ENCODE measurements at places on chromosomes 13 and 19.

DNA sequence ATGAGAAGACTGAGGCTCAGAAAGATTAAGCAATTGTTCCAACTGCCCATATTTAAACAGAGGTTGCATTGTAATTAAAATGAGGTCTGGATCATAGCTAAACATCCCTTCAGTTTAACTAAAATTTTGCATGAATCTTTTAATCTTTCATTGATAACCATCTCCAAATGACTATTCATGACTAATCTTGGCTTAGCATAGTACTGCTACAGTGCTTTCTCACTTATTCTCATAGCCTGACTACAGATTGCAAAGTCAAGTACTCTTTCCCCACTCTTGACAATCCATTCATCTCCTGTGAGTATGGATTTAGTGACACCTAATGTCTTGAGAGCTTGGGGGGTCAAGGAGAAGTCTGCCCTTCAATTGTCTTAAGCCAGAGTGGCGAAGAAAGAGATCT lies 258.4 kb downstream of the RFC3 start:
- DNase-seq: no peak

- peak; percentile 36 for DNase-seq
Observed at GRCh38 chr13:40490086-40490758, 176.2 kb downstream of the FOXO1 start.

DNA sequence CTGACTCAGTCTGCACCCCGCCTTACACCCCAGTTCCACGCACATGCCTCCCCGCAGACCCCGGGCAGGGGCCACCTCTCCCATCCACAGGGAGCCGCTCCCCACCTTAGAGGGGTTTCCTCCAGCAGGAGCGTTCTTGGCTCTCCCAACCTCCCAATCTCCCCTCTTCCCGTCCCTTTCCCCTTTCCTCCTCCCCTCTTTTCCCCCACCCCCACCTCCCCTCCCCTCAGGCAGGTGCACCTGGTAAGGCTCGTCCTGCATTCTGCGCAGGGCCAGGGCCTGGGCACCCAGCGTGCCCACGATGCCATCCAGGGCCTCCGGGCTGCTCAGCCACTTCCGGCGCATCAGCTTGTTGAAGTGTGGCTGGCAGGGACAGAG lies 27.3 kb downstream of the EXOC3L2 start:
- no peak for DNase-seq

DNA sequence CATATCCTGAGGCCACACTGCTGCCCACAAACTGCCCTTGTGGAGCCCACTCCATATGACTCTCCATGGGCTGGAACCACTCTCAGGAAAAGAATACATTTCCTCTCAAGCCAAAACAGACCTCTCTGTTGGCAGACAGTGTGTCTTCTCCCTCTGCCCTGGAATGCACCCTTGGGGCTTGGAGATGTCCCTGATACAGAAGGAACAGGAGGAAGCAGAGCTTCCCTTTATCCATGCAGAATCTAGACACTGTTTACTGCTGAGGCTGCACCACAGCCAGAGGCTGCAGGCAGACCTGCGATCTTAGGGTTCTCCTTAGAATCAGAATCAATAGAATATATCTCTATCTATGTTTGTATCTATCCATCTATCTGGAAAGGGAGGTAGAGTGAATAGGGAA lies 26.8 kb upstream of the CYP4F8 start:
- no peak for DNase-seq

DNA sequence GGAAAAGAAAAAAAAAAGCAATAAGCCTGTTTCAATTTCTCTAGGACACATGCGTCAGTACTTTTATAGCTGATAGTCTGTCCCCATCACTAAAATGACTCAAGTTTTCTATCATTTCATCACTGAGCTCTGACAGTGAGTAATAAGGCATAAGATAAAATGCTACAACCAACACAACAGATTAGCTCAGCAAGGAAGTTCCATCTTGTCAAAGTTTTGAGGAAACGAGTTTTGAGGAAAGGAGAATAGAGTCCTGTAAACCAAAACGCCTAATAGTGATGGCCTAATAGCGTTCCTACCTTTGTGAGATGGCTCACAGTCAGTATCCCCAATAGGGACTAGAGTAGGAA lies 145.1 kb downstream of the LACC1 start:
- DNase-seq: no peak

DNA sequence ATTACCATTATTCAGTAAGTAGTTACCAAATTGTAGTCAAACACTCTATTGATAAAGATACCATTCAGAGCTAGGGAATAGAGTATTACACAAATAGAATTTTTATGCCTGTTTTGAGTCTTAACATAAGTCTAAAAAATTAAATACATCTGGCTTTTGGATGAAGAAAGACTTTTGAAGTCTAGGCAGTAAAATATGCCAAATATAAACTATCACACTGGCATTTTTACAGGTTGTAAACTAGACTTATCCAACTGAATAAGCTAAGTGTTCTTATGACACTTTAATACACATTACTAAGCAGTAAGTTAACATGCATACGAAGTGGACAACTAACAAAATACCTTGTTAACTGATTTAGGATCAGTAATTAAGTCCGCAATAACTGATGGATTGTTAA lies 108.9 kb downstream of the MAB21L1 start:
- DNase-seq: no peak

GRCh38 chr19:41434450-41434849 lies 5.3 kb downstream of the DMAC2 start:
- DNase-seq: no peak

DNA sequence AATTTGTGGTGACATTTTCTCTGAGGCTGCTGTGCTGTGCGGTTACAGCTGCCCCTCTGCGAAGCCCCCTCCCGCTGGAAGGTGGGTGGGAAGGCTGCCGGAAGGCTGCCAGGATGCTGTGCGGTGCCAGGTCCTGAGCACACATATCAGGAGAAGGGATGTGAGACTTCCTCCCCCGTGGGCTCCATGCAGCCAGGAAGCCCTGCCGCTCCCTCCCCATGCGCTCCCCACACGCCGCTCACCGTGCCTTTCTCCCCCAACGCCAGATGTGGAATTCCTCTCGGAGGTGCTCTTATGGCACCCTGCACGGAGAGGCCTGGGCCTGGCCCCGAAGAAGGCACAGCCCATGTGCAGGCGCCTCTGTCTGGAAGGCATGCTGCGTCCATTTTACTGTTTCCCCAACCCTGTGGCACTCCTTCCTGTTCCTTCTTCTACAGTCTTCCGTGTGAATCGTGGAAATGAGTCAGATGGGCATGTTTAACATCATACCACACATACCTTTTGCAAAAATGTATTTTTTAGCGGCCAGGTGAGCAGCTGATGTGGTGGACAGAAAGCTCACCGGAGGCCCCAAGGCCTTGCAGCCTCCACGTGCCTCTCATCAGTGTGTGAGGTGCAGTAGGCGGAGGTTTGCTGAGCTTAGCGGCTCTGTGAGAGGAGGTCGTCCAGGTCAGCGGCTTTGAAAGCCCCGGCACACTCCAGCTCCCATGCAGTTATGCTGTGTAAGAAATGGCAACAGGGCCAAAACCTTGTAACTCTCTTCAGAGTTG lies 88.0 kb downstream of the ATP11A start:
- no peak for DNase-seq

DNA sequence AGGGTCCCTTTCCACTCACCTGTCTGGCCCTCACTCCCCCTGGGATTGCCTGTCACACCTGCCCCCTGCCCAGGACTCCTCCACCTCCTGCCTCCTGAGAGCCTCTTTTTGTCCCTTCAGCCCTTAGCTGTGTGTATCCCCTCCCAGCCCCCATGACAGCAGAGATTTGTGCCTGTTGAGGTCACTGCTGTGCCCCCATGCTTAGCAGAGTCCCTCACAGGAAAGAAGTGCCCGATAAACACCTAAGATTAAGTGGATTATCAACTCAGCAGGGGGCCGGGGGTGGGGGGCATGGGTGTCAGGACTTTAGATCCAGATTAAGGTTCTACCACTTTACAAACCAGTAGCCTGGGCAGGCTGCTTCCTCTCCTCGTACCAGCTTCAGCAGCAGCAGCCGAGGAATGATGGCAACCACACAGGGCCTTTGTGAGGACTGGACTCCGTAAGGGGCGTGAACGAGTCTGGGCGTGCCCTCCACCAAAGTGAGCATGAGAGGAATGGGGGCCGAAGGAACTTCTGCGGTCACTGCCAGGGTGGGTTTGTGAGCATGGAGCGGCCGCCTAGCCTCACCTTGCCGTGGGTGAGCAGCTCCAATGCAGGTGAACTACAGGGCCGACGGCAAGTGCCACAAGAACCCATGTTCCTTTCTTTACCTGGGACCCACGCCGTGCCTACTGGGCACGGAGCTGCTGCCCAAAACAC lies 36.1 kb downstream of the ZNF787 start:
- no peak for DNase-seq

DNA sequence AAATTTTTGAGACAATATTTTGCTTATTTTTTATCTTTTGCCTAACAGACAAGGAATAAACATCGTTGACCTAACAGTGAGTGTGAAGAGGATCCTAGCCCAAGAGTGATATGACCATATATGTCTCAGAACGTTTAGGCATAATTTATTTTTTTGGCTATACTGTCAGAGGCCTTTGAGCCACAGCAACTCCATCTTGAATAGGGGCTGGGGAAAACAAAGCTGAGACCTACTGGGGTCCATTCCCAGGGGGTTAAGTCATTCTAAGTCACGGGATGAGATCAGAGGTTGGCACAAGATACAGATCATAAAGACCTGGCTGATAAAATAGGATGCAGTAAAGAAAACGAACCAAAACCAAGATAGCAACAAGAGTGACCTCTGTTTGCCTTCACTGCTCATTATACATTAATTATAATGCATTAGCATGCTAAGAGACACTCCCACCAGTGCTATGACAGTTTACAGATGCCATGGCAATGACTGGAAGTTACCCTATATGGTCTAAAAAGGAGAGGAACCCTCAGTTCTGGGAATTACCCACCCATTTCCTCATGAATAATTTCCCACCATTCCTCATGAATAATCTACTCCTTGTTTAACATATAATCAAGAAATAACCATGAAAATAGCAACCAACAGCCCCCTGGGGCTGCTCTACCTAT lies 510.9 kb upstream of the PCDH9 start:
- DNase-seq: no peak

GRCh38 chr13:103101500-103101899 lies 35.3 kb upstream of the SLC10A2 start:
- DNase-seq: no peak

GRCh38 chr13:108270442-108270841 lies 924 bp downstream of the TNFSF13B start:
- DNase-seq: no peak

DNA sequence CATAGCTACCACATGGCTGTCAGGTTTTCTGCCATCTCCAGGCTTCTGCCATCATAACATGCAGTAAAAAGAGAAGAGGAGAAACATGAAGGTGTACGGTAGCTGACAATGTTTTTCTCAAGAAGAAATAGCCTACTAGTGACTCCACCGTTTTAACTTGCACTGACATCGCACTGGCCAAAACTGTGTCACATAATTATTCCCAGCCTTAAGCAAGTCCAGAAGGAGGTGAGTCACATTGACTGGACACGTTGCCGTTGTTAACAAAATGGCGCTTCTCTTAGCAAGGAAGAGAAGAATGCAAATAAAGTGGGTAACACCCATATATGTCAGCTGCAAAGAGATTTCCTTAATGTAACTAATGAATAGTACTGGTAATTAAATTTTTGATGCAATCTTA lies 810.4 kb upstream of the SLC10A2 start:
- DNase-seq: no peak

GRCh38 chr19:23991170-23991569 lies 76.5 kb downstream of the ZNF726 start:
- DNase-seq: no peak

GRCh38 chr13:29301027-29301426 lies 294.5 kb downstream of the SLC7A1 start:
- DNase-seq: no peak

- no peak for DNase-seq
Observed at GRCh38 chr19:47419030-47419783, at the start of gene MEIS3. MEIS3 (minus strand) TSS chr19:47419527; CDS start chr19:47419081, 446 bp downstream.
